ENCODE measurements at places on chromosomes 7 and 10. TPM values are rescaled to one million over a fixed set of nuclear protein-coding genes. Genes with fewer than 3 reads are reported as not detected.

SDK1 gene
- total RNA-seq, result 6.5 TPM

FAM25C gene
- not detected for total RNA-seq

ODAD2 gene
- 1.2 TPM for total RNA-seq

C10orf120 gene
- not detected for total RNA-seq

SLC29A3 gene
- total RNA-seq, result 1.1 TPM

ZP3 gene
- 2.1 TPM for total RNA-seq

RBM17 gene
- 38.4 TPM for total RNA-seq

TMEM184A gene
- total RNA-seq, result 0.09 TPM

GET4 gene
- total RNA-seq, result 16.1 TPM

FKBP6 gene
- total RNA-seq, result not detected

BAIAP2L1 gene
- 1.4 TPM for total RNA-seq

TSPAN12 gene
- 10.8 TPM for total RNA-seq

ZNF804B gene
- total RNA-seq, result not detected

C10orf95 gene
- total RNA-seq, result not detected

PPP1R3C gene
- 190 TPM for total RNA-seq

FEZF1 gene
- total RNA-seq, result not detected

WNT8B gene
- not detected for total RNA-seq

FAM221A gene
- 1.7 TPM for total RNA-seq

MKI67 gene
- total RNA-seq, result 0.74 TPM

CNTNAP2 gene
- 0.09 TPM for total RNA-seq

AHR gene
- total RNA-seq, result 97.4 TPM

C10orf62 gene
- 0.14 TPM for total RNA-seq

BMPER gene
- total RNA-seq, result 32.6 TPM

ABCB4 gene
- 3.4 TPM for total RNA-seq

JAKMIP3 gene
- 0.55 TPM for total RNA-seq

CAMK2B gene
- total RNA-seq, result 0.09 TPM

CREB5 gene
- total RNA-seq, result 5.8 TPM

ZNF33B gene
- 7.7 TPM for total RNA-seq

ITGB8 gene
- 47.1 TPM for total RNA-seq

PRKG1 gene
- 32.7 TPM for total RNA-seq

MMD2 gene
- not detected for total RNA-seq

GPER1 gene
- 1.00 TPM for total RNA-seq

COBL gene
- total RNA-seq, result 0.09 TPM

SEC24C gene
- total RNA-seq, result 54.3 TPM

PAPOLB gene
- 0.14 TPM for total RNA-seq

DPP6 gene
- total RNA-seq, result not detected

VPS26A gene
- 26.9 TPM for total RNA-seq

C7orf57 gene
- not detected for total RNA-seq

ADAM12 gene
- total RNA-seq, result 23.6 TPM

TAS2R3 gene
- total RNA-seq, result 0.85 TPM

Measured in smooth muscle cell of bladder (primary cell).